ENCODE measurements at places on chromosomes 12 and 14.

- DNase-seq, result peak; percentile 67
These were observed at the start of gene PXN for GRCh38 chr12:120265473-120266179. Gene PXN, minus strand, starts transcription at chr12:120265730. Its CDS starts 101 bp downstream, at chr12:120265629.

- DNase-seq, result no peak
These were observed 190.3 kb upstream of the CDKN3 start for GRCh38 chr14:54206516-54206915.

DNA sequence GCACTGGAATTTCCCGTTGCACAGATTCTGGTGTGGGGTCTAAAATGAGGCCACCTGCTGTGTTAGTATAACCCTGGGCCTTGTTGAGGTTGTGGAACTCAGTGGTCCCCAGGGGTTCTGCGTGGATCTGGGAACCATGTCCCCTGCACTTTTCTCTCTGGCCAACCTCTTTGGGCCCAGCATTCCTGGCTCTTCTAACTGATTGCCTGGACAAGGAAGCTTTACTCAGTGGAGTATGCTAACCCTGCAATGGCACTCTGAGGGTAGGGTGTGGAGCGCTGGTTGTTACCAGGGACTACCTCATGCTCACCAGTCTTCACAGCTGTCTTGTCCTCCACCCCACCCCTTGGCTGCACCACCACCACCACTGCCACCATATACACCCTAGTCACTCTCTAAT is 39.2 kb downstream of the CPM start:
- DNase-seq, result no peak

- no peak for DNase-seq
These were observed 98.3 kb downstream of the RTN1 start for GRCh38 chr14:59772233-59772632.

GRCh38 chr12:56205445-56205844 is 16.2 kb upstream of the SMARCC2 start:
- DNase-seq, result no peak

DNA sequence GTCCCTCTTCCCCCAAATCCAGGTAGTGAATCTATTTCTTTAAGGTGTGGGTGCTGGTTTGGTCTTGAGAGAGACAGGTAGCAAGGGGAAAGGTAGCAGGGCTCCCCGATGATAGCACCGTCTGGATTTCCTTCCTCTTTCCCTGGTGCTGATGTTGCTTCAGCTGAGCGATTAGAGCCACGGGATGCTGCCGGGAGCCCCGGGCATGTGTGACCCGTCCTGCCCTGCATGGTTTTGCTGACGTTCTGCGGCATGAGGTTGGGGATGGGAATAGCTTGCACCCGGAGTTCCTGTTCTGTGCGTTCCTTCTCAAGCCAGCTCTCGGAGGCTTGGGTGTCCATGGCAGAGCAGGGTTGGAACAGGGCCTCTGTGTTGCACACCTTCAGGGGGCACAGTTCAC is 107.3 kb downstream of the TSPAN9 start:
- no peak for DNase-seq

- no peak for DNase-seq
These were observed 439.4 kb downstream of the CCDC91 start for GRCh38 chr12:28629691-28630090.

DNA sequence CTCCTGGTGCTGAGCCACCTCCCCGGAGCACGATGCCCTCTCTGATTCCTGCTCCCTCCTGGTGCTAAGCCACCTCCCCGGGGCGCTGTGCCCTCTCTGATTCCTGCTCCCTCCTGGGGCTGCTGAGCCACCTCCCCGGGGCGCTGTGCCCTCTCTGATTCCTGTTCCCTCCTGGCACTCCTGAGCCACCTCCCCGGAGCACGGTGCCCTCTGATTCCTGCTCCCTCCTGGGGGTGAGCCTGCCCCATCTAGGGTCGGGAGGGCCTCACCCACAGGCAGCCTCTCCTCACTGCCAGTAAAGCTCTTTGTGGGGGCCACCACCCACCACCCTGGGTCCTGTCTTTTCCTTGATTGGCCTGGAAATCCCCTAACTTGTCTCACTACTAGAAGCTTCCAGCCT is 327.6 kb upstream of the SFSWAP start:
- DNase-seq, result no peak

DNA sequence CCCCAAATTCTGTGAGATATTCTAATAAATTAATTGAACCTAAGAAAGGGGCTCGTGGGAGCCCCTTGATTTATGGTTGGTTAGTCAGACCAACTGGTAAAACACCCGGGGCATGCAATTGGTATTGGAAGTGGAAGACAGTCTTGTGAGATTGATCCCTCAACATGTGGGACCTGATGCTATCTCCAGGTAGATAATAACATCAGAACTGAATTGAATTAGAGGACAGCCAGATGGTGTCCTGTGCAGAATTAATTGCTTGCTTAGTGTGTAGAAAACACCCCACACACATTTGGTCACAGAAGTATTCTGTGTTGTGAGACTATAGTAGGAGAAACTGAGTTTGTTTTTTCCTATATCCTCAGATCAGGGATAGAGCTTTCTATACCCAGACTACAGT is 22.0 kb downstream of the PYROXD1 start:
- DNase-seq, result no peak

DNA sequence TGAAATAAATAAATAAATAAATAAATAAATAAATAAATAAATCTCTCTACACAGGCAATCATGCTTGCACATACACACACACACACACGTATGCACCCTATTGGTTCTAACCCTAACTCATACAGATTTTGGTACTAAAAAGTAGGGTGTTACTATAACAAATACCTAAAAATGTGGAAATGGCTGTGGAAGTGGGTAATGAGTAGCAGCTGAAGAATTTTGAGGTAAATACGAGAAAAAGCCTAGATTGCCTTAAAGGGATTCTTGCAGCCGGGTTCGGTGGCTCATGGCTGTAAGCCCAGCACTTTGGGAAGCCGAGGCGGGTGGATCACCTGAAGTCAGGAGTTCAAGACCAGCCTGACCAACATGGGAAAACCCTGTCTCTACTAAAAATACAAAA is 15.7 kb upstream of the SLC2A3 start:
- no peak for DNase-seq

DNA sequence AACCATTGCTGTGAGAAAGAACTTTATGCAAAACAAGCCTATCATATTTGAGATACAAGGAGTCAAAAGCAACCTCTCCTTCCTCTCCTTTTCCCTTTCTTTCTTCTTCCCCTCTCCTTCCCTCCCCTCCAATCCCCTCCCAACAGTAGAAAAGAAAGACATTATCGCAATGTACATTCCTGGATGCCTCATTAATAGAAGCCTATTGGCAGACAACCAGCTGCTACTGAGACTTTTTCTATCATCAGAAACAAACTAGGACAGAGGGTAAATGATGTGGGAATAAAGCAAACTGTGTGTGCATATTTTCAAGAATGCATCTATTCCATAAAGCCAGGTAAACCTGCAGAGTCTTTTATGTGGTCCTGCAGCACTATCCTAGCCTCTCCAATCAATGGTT is 237.2 kb downstream of the ITPR2 start:
- no peak for DNase-seq

- DNase-seq, result no peak
These were observed 775 bp downstream of the NEMF start for GRCh38 chr14:49851813-49852212.

DNA sequence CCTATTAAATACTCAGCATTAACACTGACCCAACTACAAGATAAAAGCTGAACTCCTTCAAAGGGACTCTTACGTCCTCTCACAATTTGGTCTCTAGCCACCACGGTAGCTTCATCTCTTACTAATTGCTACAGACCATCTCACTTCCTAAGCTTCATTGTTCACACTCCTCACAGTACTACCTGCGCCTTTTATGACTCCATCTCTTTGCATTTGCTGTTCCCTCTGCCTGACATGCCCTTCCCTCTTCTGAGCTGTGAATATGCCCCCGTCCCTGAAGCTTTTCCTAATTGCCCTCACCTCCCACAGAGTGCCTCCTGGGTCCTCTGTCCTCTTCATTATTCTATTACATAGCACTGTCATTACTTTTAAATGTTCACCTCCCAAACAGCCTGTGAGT is 2.5 kb downstream of the EEA1 start:
- DNase-seq, result no peak

DNA sequence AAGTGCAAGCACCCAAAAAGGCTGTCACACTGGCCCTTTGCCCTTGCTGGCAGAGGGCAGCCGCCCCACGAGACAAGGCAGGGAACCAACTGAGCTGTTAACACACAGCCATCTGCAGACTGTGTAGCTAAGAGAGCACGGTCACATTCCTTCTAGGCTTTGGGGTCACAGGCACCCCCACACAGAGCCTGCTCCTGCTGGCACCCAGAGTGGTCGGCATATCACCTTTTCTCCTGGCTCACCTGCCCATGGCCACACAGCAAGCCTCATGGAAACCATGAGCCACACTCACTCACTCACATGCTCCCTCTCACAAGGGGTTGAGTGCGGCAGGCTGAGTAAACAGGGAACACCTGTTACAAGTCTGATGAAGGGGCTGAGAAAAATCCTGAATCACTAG is 214.5 kb downstream of the PCNX1 start:
- DNase-seq, result no peak

DNA sequence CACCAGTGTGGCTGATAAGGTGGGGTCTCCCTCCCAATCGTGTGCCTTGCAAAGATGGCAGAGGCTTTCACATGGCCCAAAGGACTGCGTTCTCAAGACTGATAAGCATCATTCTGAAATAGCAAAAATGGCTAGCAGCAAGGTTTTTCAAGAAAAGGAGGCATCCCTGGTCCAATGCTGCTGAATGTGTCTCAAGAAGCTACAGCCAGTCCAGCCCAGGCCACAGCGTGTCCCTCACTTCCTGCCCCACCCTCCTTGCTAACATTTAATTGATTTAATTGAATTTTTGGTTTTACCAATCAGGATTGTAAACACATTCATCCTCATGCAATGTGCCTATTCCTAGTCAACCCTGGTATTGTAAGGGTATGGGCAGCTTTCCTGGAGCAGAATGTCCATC is 55.9 kb downstream of the C14orf132 start:
- DNase-seq, result no peak

GRCh38 chr12:52081263-52081733 is 1.8 kb downstream of the SMIM41 start:
- no peak for DNase-seq

DNA sequence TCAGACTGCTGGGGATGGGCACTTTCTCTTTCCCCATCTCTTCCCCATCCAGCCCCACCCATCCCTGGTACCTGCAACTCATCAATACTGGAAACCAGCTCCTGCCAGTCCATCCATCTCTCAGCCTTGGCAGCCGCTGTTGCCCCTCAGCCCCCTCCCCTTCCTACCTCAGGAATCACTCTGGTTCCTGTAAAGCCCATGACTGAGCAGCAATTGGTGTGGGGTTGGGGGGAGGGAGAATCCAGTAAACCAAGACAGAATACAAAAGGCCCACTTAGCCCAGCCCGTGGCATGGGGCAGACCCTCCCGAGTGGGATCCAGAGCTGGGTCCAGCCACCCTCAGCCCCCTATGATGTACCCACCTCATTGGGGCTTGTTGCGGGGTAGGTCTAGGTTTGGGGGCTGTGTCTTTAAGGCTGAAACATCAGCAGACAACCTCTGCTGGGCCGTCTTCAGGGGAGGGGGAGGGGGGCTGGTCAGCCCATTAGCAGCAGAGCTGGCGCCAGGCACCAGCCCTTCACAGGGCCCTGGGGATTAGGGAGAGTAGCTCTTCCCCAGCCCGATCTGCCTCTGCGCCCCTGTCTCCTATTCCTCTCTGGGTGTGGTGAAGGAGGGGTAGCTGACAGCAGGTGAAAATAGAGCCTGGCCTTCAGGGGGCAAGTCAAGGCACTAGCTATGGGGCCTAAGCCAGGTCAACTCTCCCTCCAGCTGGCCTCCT is 702 bp upstream of the PRPH start:
- DNase-seq, result no peak

- DNase-seq, result no peak
These were observed 100.8 kb upstream of the DACT1 start for GRCh38 chr14:58537004-58537403.

DNA sequence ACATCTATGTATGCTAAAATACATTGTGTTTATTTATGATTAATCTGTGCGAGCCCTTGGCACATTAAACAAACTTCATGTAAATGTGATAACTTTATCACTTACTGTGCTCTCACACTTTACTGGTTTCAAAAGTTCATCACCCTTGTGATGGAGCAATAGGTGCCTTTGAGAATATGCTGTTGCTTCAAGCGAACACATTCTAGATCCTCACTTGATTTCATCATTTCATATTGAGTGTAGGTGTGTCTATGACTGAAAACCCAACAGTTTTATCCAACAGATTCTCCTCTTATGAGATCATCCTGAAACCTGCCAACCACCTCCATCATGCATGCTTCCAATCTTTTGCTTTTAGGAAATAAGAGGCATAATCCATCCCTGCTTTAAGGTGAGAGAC is 854.4 kb downstream of the TMEM121 start:
- no peak for DNase-seq

GRCh38 chr12:25121916-25122315 is 73.0 kb downstream of the DNAI7 start:
- DNase-seq, result no peak

DNA sequence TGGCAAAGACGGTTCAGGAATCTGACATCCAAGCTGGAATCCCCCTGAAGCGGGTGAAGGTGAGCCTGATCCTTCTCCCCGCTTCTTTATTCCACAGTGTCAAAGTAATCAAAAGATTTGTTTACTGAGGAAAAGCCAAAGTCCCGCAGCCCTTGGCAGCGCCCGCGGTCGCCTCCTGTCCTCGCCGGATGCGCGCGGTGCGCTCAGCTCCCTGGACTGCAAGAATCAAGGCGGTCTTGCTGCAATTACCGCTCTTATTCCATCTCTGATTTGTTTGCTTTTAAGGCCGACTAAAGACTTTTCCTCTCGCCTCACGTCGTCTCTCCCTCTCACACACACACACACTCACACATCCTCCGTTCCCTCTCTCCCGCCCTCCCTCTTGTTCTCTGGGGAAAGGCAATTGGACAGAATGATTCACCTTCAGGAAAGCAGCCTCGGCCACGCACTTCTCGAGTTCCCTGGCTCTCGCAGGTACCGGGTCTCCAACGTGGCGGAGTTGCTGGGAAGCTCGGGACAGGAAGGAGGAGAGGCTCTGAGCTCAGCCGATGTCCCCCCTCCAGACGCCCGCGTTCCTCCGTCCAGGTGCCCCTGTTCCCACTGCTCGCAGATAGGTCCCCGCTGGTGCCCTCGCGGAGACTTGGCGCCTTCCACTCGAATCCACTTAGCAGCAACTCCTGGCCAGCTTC is 68.6 kb upstream of the USP15 start:
- DNase-seq, result no peak

DNA sequence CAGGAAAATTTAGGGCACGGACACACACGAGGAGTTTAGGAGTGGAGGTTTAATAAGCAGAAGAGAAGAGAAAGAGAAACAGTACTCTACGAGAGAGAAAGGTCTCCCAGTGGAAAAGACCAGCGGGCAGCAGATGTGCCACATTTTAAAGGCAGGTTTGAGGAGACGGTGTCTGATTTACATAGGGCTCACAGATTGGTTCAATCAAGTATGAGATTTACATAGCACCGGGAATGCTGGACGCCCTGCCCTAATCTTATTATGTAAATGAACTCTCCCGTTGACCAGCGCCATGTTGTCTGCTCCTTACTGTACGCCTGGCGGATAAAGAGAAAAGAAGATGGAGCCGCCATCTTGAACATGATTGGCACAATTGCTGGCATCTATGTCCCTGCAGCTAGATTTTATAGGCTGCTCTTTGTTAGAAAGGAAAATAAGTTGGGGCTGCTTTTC is 17.9 kb downstream of the NFKBIA start:
- no peak for DNase-seq

- no peak for DNase-seq
These were observed 16.2 kb downstream of the MVK start for GRCh38 chr12:109589691-109590245.

- DNase-seq, result no peak
These were observed 44.6 kb upstream of the FAR2 start for GRCh38 chr12:29104516-29104915.

- DNase-seq, result no peak
These were observed 143.8 kb downstream of the ADGRD1 start for GRCh38 chr12:131097202-131098177.

- no peak for DNase-seq
These were observed 29.4 kb downstream of the SYNE3 start for GRCh38 chr14:95486875-95487668.
